ENCODE measurements at places on chromosomes 11 and 22. TPM values are rescaled to one million over a fixed set of nuclear protein-coding genes. Genes with fewer than 3 reads are reported as not detected.

WBP2NL gene
- 0.44 TPM for total RNA-seq

PKNOX2 gene
- total RNA-seq, result not detected

IL17RA gene
- total RNA-seq, result 11.7 TPM

MYRF gene
- 2.8 TPM for total RNA-seq

DNA sequence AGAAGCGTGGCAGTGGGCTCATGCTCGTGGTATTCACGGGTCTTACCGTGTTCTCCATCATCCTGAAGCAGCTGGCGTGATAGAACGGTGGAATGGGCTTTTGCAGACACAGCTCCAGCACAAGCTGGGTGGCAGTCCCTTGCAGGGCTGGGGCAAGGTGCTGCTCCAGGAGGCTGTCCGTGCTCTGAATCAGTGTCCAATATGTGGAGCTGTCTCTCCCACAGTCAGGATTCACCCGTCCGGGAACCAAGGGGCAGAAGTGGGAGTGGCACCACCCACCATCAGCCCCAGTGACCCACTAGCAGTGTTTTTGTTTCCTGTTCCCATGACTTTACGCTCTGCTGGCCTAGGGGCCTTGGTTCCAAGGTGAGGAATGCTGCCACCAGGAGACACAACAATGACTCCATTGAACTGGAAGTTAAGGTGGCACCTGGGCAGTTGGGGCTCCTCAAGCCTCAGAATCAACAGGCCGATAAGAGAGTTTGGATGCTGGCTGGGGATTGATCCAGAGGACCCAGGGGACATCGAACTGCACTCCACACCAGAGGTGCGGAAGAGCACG lies 16.9 kb upstream of the CD81 start:
- no peak for DNase-seq

DNA sequence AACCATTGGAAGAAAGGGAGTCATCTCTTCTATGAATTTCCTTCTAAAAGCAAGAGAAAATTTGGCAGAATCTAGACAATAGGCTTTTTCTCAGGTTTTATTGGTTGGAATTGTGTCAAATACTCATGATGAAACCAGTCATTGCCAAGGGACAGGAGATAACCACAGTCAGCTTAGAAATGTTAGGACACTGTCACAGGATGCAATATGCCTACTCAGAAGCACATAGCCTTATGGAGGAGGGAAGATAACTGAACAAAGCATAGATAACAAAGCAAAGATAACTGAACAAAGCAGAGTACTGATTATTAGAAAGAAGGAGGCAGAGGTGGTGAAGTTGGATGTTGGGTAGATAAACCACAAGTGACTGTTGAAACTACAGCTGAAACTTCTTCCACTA lies 303.5 kb upstream of the PDGFD start:
- DNase-seq, result no peak

GRCh38 chr11:30863209-30863608 lies 277.1 kb upstream of the MPPED2 start:
- DNase-seq, result no peak

All from Panc1 (cell line).